ENCODE measurements at places on chromosomes 5 and 9.

- no peak for DNase-seq
Observed at GRCh38 chr5:140342896-140343295, 3.5 kb downstream of the HBEGF start.

GRCh38 chr5:100644185-100644584, 109.0 kb downstream of the FAM174A start:
- DNase-seq: peak; percentile 58

DNA sequence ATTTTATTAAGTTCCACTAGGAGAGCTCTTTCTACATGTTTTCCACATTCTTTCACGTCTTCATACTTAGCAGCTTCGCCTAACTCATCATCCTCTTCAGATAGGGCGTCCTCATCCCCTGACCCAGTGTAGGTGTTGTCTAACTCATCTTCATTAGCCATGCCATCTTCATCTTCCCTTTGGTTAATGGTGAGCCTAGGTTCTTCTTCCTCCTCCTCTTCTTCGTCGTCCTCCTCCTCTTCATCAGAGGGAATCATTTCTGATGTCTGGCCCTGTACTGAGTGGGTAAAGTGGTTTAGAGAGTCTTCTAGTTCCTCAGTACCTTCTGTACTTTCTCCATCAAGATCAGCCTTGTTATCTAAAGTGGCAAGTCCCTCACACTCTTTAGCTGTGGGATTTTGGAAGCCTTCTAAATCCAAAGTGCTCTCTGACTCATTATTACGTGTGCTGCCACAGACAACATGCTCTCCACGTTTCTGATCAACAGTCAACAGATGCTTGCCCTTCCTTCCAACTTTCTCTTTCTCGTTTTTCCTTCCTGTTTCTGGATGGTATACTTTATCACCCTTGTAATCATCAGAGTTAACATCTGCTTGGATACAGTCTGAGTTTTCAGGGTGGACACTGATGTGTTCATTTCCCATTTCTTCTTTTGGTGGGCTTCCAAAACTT, 31.1 kb downstream of the TUT7 start:
- DNase-seq: no peak

- DNase-seq: peak; percentile 67
Observed at GRCh38 chr9:81671880-81672280, 17.5 kb downstream of the TLE1 start.

GRCh38 chr5:142235870-142236672, 88.8 kb downstream of the SPRY4 start:
- DNase-seq: no peak

DNA sequence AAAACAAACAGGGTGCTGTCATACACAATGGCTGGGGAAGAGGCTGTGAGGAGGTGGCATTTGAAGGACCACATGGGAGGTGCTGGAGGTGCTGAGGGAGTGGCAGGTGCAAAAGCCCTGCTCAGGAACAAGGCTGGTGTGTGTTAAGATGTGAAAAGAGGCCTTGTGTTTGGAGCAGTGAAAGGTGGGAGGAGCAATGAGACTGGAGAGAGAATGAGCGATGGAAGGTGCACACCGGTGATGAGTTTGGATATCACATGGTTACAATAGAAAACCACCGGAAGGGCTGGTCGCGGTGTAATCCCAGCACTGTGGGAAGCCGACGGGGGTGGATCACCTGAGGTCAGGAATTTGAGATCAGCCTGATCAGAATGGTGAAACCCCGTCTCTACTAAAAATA, 9.2 kb upstream of the FIBCD1 start:
- peak; percentile 78 for DNase-seq

DNA sequence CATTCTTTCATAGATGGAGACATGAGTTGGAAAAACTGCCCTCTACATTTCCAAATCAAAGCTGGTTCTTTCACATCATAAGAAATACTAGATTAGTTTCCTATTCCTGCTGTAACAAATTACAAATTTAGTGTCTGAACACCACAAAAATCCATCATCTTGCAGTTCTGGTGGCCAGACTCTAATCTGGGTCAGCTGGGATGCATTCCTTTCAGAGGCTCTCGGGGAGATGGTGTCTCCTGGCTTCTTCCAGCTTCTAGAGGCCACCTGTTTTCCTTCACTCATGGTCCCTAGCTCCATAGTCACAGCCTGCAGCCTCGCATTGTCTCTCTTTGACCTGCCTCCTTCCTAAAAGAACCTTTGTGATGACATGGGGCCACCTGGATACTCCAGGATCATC, 65.2 kb downstream of the RETREG1 start:
- DNase-seq: no peak

GRCh38 chr5:173640156-173640804, 23.8 kb upstream of the BOD1 start:
- no peak for DNase-seq

DNA sequence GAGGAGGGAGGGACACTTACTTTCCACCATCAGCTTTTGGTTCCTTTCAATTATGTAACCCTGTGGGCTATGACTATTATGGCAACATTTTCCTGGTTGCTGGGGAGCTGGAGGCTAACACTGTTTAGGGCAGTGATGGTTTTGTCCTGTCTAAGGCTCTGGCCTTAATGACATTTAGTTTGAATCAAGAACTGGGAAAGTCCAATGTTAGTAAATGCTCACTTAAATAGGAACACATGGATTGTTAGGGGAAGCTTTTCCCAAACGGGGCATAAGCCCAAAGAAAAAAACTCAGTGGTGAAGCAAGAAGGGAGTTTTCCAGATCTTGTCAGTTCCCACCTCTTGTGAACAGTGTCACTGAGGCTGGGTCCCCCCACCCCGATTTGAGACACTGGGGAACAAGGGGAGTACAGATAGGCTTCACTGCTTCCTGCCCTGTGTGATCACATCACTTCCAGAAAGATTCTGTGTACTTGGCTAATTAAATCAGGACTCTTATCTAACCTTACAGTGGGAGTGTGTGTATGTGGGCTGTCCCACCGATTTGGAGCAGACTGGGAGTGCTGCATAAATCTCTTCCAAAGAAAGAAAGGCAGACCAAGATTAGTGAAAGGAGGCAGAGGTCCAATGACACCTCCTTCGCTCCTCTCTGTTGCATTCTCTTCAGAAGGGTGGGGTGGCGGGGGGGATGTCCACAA, 206.4 kb downstream of the PTTG1 start:
- no peak for DNase-seq

- no peak for DNase-seq
Observed at GRCh38 chr9:91825866-91826265, 124.2 kb downstream of the ROR2 start.

DNA sequence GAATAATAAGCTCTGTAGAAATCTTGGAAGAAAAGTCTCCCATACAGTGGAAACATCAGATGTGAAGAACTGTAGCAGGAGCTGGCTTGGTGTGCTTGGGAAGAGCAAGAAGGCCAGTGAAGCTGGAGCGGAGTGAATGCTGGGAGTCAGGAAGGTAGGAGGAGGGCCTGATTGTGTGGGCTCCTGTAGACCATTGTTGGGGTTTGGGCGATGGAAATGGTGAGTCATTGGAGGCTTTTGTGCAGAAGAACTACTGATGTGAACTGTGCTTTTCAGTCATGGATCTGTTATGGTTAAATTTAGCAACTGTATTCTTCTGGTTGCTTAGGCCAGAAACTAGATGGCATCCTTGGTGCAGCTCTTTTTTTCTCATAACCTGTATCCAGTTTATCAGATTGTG, 2.3 kb downstream of the ICE1 start:
- DNase-seq: no peak

- DNase-seq: peak; percentile 67
Observed at GRCh38 chr5:157870837-157871834, 12.2 kb upstream of the CLINT1 start.

DNA sequence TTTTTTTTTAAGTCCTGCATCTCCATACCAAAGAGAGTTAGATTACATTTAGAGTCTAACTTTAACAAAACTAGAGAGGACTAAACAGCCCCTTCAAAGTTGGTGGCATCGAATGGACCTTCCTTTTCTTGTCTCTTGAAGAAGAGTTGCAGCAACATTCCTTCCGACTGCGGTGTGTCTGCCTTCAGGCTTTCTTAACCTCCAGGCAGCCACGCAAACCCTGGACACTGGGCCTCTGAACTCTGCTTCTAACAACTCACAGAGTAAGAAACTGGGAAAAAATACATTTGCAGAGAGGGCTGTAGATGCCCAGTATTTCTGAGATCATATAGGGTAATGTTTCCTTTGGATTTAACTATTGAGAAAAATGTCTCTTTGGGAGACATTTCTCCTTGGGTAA, 120.5 kb upstream of the MAST4 start:
- DNase-seq: no peak

DNA sequence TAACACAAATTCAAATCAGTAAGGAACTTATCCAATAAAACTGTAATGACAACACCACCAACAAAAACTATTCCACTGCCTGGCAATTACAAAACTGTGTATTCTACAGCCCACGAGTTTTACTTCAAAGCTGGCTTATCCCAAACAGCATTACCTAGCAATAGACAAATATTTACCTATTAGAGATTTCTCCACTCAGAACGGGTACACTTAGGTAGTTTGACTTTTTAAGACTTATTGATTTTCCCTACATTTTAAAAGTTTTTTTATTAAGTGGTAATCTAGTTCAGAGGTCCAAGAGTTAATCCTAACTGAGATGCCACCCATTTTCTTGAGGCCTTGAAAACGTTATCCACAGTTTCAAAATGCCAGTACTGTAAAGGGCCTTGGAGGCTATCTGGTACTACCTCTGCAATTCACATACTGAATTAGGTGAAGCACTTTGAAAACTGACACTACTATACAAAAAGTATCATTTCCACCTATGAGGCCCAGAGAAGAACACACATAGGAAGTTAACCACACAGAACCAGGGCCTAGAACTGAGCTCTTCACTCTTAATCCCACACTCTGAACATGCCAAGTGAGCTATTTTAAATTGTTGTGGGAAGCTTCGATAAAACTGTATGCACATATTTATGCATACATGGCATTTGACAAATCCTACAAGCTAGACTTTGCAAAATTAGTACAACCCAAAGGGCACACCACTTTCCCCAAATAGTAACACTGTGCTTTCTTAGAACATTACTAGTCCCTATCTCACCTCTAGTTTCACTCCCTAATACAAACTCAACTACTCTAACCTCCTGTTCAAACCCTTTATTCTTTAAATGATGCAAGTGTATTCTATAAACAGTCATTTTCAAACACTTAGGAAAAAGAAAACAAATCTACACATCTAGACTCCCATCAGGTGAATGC, 2.1 kb downstream of the NADK2 start:
- no peak for DNase-seq

DNA sequence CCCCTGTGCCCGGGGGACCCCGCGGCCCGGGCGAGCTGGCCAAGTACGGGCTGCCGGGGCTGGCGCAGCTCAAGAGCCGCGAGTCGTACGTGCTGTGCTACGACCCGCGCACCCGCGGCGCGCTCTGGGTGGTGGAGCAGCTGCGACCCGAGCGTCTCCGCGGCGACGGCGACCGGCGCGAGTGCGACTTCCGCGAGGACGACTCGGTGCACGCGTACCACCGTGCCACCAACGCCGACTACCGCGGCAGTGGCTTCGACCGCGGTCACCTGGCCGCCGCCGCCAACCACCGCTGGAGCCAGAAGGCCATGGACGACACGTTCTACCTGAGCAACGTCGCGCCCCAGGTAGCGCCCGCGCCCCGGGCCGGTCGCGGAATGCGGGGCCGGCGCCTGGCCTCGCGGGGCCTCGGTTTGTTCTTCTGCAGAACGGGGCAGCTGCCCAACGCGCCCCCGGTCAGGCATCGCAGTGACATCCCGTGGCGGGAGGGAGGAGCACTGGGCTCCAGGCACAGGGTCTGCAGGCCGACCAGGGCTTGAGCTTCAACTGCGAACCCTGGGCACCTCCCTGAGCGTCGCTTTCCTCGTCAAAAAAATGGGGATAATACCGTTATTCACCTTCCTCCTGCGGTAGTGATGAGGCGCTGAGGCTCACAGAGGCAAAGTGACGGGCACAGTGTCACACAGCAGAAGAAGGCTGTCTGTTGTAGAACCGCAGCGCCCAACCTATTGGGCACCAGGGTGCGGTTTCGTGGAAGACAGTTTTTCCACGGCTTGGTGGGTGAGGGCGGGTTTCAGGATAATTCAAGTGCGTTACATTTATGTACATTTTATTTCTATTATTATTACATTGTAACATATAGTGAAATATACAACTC, 777 bp downstream of the ENDOG start:
- peak; percentile 75 for DNase-seq

DNA sequence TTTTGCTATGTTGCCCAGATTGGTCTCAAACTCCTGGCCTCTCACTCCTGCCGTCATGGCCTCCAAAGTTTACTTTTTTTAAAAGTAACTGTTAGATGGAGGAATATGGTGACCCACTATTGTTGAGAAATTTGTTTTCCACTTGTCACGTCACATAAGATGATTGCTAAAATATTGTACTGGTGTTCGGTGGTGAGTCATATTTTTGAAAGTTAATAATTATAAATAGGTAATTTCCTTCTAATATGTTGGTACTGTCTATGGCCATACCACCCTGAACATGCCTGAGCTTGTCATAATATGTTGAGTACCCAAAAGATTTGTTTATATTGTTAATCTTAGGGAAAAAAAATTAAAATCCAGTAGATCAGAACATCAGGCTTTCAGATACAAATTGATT, 22.6 kb downstream of the RMI1 start:
- DNase-seq: no peak

DNA sequence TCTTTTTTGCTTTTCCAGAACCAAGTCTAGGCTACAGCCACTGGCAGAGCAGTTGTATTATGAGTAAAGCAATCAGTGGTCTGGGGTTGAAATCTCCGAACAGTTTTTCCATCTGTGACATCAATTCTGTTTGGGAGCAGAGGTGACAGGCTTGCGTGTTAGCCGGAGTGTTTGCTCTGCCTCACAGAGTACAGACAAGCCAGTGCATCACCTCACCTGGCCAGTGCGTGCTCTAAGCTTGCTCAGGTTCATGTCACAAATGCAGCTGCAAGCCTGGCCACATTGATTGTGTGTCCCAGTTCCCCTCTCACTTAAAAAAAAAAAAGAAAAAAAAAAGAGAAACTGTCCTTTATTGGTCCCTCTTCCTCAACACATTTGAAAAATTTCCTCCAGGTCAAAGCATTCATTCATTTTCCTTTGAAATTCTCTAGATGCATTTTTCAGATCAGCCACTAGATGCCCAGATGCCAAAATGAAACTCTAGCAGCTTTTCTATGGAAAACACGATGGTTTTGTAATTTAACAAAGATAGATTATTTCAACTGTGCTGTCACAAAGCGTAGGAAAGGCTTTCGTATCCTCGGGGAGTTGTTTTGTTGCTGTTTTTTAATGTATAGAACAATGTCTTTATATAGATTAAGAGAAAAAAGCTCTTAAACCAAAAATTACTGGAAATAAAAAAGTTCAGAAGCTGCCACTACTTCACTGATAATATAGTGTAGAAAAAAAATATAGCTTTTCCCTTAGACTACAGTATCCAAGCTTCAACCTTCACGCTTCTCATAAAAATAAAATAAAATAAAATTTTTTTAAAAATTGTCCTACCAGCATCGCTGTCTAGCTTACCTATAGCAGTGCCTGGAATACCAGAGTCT, 585.5 kb downstream of the TLE1 start:
- DNase-seq: no peak

GRCh38 chr5:45038366-45038987, 229.7 kb downstream of the MRPS30 start:
- peak; percentile 43 for DNase-seq

- peak; percentile 23 for DNase-seq
Observed at GRCh38 chr5:82642313-82642712, 364.2 kb upstream of the RPS23 start.

Measured in NCI-H69 (cell line).